Spinal cord (tissue), 10 donors: ENCODE measurements at places on chromosomes 2 and 18.

DNA sequence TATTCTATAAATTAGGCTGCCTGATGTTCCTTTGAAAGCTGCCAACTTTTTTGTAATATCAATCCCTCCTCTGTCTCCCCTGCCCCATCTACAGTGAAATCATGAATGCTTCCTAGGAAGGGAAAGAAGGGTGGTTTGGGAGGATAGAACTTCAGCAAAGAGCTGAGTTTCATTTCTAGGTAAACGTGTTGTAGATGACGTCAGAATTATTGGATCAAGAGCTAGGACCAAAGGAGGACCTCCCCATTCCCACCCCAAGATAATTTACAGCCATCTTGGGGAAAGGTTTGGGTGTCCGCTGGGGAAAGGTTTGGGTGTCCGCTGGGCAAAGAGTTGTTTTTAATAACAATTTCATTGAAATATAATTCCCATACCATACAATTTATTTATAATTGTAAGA lies 11.2 kb upstream of the ANKRD53 start:
- no peak for DNase-seq

- no peak for DNase-seq
Observed at GRCh38 chr2:70808983-70809958, 11.1 kb downstream of the CLEC4F start.

- DNase-seq: peak; percentile 89
Observed at GRCh38 chr2:42086500-42086953, 38.7 kb downstream of the PKDCC start.

DNA sequence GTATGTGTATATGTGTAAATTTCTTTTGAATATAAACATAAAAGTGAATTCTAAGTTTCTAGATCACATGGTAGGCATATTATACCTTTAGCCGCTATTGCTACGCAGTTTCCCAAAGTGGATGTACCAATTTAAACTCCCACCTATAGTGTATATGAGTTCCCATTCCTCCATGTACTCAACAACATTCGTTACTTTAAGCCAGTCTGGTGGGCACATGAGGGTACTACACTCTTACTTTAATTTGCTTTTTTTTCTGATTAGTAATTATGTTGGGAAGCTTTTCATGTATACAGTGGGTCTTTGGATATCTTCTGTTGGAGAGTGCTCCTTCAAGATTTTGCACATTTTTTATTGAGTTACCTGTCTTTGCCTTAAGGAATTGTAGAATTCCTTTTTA lies 683.8 kb downstream of the ERBB4 start:
- DNase-seq: no peak

DNA sequence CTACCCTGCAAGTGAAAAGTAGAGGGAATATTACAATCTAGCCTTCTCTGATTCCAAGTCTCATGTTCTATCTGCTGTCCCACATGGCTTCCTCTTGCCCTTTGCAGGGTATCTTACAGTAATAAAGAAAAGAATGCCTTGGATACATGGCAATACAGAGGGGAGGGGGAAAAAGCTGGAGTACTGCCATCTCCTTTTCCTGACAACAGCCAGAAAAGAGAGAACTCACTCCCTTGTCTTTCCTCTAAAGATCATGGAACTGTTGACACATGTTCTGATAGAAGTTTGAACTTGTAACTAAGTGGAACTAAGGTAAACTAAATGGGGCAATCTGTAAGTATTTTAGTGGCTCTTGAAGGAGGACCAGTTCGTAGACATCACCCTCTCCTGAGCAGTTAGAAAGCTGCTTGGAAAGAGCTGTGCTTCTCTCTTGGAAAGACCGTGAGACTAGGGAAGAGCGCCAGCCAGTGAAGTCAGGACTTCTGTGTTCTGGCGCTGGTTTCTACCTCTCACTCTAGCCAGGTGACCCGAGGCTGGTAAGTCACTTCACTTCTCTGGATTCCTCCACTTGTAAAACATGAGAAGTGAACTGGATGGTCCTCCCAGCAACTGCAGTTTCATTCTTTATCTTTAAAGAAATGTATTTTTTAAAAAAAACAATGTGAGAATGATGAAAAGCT lies 242.3 kb upstream of the FOSL2 start:
- no peak for DNase-seq

- no peak for DNase-seq
Observed at GRCh38 chr2:233373316-233373715, 19.0 kb downstream of the DGKD start.

GRCh38 chr18:37564711-37565100 lies 892 bp downstream of the CELF4 start:
- DNase-seq: peak; percentile 69

DNA sequence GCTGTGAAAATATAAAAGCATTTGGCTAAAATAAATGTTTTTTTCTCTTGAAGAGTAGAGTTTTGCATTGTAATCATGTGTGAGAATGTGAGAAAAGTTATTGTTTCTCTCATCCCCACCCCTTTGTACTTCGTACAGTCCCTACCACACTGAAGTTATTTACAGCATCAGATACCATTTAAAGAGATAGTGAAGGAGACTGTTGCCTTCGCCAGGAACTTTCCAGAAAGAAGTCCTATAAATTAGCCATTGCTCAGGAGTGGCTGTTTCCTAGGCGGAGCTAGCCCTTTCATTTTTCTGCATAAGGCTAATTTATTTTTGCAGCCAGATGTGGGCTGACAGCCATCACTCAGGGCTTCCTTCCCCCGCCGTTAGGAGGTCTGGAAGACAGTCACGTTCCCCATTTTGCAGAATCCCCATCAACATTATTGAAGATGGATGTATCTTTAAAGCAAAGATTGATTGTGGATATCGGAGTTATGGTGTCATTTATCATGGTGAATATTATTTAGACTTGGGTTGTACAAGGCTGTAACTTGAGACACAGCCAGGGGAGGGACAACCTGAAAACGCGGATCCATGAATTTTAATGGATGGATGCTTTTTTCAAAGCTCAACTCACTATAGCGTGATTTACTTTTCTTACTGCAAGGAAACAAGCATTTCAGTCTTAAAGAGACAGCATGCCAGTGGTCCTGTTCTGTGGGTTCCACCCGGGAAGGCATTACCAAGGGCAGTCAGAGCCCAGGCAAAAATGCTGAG lies 17.1 kb downstream of the TSHZ1 start:
- DNase-seq: peak; percentile 65

GRCh38 chr2:70014959-70015358 lies 53.5 kb upstream of the ASPRV1 start:
- DNase-seq: no peak

GRCh38 chr2:215439980-215440512 lies 4.2 kb upstream of the FN1 start:
- no peak for DNase-seq

GRCh38 chr2:159737917-159738296 lies 25.6 kb downstream of the MARCHF7 start:
- no peak for DNase-seq

DNA sequence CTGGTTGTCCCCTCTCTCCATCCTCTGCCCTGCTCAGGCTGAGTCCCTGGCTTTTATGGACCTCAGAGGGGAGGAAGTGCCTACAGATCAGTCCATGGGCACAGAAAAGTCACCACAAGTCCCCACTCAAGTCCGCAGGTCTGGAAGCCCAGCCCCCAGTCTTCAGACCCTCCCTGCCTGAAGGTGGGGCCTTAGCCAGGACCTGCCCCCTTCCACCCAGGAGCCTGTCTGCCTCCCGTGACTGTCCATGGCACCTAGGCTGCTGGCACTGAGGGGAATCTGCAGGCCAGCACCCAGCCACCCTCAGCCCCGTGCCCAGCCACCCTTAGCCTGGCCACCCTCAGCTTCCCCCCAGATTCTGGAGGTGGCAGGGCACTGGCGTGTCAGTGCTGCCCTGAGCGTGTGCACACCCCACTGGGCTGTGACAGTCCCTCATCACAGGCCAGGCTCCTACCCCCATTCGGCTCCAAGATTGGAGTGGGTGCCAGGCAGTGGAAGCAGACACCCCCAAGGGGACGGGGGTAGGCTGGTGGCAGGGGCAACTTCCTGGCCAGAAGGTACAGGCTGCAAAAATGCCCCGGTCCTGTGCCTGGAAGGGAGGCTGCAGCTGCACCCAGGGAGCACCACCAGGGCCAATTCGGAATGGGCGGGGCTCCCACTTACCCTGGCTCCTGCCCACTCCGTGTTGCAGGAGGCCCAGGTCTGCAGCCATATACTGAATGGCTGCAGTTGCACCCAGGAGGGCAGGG lies 154.7 kb upstream of the RMP24 start:
- DNase-seq: no peak
